ENCODE measurements at places on chromosomes 16 and 17.

DNA sequence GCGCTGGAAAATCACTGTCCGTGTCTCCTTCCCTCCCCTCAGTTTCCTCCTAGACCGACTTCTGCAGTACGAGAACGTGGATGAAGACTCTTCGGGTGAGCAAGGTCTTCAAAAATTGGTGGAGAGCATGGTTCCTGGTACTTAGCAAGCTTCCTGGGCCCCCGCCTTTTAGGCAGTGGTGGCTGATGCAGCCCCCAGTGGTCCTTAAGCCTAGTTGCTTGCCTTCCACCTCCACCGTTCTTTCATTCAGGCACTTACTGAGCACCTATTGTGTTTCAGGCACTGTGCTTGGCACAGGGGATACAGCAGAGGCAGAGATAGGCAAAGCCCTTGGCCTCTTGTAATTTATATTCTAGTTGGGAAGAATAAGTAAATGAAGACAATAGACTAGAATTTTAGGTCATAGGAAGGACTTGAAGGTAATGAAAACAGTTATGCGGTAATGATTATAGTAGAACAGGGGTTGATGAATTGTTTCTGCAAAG, 767 bp downstream of the INO80E start:
- DNase-seq: no peak

- no peak for DNase-seq
Measured at GRCh38 chr16:19132898-19133297, 19.1 kb downstream of the ITPRIPL2 start.

GRCh38 chr16:87412996-87413421, 20.9 kb downstream of the MAP1LC3B start:
- no peak for DNase-seq

- DNase-seq: peak; percentile 58
Measured at GRCh38 chr16:77212741-77213541, 13.7 kb downstream of the SYCE1L start.

GRCh38 chr16:17453364-17454038, 17.3 kb downstream of the XYLT1 start:
- DNase-seq: no peak

DNA sequence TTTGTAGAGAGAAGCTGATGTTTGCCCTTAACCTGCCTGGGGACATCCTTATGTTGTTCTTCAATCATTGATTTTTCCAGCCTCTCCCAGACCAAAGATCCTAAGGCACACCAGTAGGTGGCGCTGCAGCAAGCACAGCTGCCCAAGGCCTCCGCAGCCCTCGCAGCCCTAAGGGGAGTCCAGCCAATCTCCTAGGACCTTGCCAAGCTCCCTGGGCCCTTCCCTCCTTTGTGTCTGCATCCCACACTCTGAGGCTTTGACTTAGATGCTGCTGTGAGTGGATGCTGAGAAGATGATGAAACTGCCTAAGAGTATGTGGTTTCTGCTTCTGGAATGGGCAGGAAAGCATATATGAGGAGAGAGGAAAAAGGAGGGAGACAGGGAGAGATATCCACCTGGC, 47.1 kb downstream of the SPACA3 start:
- DNase-seq: no peak

GRCh38 chr16:6362321-6362720, 970.3 kb upstream of the RBFOX1 start:
- DNase-seq: no peak

DNA sequence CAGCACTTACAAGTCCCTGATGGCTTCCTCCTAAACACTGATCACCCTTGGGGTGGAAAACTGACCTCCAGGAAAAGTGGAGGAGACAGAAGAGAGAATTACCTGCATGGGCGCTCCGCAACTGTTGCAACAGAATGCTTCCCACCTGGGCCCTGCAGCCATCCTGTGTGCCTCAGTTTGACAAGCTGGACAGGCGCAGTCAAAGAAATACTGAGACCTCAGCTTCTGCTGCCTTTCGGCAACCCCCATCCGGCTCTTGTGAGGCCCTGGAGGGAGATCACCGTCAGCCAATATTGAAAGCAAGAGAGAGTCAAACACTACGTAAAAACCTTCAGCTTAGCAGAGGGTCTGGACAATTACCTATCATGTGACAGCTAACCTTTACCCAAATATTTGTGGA, 24.8 kb downstream of the SERPINF1 start:
- no peak for DNase-seq

DNA sequence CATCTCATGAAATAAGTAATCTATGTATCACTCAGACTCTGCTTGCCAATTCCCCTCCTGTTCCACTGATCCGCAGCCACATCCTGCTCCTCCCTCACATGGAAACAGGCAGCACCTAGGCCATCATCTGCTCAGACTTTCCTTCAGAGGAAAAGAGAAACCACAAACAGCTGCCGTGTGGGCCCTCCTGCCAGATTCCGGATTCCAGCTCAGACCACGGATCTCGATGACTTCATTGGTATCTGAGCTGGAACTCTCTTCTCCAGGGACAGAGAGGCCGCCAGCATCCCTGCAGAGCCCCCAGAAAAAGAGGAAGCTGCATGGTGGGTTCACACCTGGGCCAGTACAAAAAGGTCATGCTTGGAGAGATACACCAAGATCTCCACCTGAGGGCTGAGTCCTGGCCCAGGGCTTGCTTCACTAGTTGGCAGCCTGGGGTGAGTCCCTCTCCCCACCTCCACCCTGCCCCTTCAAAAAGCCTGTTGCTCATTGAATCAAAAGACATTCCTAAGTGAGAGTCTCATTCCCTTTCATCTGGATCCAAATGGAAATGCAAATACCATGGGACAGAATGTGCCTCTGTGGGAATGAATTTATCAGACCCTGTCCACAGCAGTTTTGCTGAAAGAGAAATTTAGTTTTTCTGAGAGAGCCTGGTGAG, 47.2 kb downstream of the HOXB1 start:
- DNase-seq: no peak

DNA sequence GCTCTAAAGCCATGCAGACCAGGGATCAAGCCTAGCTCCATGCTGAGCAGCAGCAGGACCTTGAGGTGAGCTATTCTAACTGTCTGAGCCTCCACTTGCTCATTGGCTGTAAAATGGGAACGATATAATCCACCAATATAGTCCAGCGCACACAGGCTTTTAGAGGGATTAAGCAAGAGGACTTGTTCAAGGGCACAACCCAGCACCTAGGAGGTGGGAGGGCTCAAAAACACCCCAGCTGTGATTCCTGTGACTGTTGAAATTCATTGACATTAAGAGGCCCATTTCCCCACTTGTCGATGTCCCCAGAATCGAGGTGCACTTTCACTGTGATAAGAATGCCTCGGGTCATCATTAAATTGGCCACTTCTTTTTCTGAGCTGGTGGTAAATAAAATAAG, 4.1 kb downstream of the USH1G start:
- DNase-seq: no peak

GRCh38 chr17:68937890-68938514, 17.2 kb downstream of the ABCA8 start:
- no peak for DNase-seq

- DNase-seq: no peak
Measured at GRCh38 chr17:55246583-55246982, 18.2 kb upstream of the HLF start.
